ENCODE measurements at places on chromosomes 11 and 22.

DNA sequence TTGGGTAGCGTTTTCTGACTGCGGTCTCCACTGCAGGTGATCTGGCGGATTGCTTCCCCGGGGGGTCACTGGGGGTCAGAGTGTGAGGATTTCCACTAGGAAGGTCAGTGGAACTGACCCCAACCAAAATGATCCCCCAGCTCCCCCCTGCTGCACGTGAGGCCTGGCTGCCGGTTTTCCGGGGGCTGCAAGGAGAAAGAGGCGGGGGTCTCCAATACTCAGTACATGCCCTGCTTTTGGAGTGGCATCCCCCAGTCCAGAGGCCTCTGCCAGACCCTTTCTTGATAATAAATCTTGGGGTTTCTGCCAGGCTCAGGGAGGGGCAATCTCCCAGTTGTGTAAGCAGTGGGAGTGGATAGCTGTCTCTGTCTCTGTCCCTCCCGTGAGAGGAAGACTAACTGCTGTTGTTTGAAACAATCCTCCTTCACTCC is 71.5 kb upstream of the RTL6 start:
- no peak for DNase-seq

- no peak for DNase-seq
Measured at GRCh38 chr11:33195462-33196173, 34.3 kb upstream of the CSTF3 start.

DNA sequence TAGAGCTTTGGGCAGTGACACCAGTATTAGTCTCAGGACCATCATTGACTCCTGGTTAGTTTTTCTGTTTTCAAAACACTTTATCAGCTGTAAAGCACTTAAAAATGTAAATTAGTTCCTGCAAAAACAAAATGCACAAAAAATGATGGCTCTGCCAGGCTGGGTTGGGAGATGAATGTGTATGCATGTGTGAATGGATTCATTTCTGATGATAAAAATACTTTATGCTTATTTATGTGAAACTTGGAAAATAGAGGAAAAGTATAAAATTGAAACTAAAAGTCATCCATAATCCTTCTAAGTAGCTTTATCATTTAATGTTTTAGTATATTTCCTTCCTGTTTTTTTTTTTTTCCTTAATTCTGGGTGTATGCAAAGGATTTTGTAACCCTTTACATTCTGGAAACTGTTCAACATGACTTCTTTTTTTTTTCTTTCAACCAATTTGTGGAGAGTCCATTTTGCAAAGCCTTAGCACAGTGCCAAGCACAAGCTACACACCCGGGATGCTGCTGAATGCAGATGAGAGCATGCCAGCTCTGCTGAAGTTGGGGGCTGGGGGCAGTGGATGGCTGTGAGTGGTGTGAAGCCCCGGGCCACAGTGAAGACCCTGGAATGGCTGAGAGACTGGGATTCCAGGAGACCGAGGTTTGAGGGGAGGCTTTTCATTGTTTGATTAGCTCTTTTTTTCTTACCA is 37.6 kb downstream of the PTPRJ start:
- no peak for DNase-seq

DNA sequence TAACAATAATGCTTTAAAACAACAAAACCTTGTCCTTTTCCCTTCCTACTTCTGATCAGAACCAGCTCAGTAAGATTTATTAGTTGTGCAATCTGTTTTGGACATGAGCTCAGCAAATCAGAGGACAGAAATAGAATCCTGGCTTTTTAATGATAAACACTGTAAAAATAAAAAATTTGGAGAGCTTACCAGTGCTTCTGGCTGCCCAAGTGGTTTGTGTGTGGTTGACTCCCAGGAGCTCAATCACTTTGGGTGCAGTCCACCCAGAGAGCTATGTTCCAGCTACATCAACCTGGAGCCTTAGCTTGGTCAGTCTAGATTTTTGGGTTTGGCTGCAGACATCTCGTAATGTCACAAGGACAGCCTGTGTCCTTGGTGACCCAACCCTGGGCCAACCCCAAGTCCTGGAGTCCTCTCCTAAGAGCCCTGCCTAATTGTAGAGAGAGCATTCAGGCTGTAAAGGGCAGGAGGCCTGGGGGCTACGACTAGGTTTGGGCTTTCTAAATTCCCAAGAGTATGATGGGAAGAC is 28.5 kb downstream of the CD44 start:
- no peak for DNase-seq

DNA sequence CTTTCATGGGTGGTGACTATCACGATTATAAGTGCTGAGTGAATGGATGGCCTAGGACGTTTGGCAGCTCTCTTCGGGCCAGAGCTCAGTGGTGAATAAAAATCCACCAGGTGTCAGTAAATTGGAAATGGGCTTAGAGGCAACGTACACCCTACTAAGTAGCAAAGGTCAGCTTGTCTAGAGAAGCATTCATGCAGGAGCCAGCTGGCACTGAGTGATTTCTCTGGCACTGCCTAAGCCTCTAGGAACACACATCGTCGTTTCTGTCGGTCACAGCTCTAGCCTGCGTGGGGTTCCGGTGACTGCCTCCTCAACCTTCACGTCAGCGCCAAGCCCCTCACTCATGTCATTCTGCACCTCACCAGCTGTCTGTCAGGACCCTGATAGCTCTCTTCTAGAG is 192.4 kb upstream of the NTM start:
- no peak for DNase-seq

DNA sequence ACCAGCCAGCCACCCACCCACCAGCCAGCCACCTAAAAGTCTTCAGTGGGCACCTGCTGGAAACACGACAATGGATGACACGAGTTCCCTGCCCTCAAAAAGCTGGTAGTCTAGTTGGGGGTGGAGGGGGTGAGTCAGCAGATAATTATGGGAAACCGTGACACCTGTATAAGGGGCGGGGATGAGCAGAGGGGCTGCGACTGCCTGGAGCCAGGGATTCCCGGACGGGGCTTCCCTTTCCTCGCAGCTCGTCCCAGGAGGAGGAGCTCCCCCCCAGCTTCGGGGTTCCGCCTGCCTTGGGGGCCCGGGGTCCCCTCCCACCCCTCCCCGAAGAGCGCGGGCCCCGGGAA is 2.3 kb upstream of the RTN4RL2 start:
- DNase-seq: peak; percentile 58

DNA sequence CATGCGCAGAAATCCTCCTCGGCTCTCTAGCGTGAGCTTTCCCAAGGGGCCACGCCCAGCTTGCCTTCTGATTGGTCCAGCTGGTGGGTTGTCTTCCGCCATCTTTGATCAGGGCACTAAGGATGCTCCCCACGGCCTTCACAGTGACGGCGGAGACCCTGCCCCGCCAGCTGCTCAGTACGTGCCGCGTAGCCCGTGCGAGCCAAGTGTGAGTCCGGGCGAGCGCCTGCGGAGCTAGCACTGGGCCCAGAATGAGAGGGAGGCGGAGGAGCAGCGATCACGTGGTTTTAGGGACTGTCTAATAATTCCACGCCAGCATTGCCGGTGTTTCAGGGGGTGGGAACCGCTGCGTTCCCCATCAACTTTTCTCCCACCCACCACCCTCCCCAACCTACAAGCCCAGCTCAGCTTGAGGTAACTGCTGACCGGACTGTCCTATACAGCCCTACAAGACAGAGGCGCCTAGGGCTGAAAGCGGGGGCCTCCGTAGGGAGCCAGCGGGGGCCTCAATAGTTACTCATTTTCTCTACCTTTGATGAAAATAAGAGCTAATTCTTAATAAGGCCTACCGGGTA is 1.5 kb upstream of the MTFP1 start:
- peak; percentile 98 for DNase-seq

GRCh38 chr11:25838918-25839625 is 492.9 kb upstream of the ANO3 start:
- no peak for DNase-seq

GRCh38 chr11:94533206-94533605 is 10.5 kb upstream of the FUT4 start:
- DNase-seq: no peak

DNA sequence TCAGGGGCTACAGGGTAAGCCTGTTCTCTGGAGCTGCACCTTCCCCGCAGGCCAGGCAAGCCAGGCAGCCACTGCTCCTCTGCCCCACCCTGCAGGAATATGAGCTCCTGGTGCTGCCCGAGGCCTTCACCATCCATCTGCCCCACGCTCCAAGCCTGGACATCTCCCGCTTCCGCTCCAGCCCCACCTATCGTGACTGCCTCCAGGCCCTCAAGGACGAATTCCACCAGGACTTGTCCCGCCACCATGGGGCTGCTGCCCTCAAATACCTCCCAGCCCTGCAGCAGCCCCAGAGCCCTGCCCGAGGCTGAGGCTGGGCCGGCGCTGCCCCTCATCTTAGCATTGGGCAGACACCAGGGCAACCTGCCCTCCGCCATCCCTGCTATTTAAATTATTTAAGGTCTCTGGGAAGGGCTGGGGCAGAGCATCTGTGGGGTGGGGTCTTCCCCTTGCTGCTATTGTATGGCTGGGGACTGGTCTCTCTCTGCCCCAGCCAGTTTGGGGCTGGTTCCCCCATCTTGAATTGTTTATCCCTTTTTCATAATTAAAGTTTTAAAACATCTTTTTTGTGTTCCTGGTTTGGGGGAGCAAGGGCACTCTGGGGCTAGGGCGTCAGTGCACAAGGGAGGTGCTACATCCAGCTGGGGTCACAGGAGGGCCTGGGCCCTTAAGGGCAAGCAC is 6.2 kb downstream of the LARGE2 start:
- no peak for DNase-seq

GRCh38 chr11:16981651-16982194 is 32.5 kb downstream of the PLEKHA7 start:
- no peak for DNase-seq

- DNase-seq: no peak
Measured at GRCh38 chr11:102886999-102887398, 12.2 kb upstream of the MMP12 start.

DNA sequence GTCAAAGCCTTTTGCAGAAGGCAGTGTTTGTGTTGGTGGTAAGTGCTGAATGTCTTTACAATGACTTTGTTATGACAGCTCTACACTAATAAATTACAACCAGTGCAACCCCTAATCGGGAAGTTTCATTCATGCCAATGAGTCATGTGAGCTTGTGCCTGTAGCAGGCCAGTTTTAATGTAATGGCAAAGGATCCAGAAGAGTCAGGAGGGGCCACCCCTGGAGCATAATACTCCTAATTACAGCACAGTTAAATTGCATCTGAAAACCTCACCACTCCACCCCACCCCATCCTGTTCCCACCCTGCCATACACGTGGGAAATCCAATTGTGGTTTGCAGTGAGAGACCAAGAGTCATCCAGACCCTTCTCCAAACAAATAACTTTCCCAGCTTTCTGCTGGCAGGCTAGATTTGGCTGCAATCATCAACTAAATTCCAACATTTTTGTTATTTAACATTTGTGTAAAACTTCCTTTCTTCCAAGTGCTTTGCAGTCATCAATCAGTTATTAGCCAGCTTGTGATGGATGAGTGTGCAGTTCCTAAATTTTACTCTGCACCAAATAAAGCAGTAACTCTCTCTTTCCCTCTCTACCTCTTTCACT is 277.3 kb upstream of the FAT3 start:
- DNase-seq: peak; percentile 48

DNA sequence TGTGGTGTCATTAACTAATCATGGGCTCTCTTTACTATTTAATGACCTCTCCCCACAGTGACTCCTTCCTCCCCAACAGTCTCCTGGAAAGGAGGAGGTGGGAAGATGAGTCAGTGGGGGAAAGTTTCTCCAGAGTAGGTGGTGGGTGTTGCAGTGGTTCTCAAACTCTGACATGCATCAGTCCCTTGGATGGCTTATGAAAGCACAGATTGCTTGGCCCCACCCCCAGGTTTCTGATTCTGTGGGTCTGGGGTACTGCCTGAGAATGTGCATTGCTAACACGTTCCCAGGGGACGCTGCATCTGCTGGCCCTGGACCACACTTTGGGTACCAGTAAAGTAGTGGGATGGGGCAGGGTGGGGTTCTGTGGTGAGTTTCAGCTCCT is 9.8 kb downstream of the CD82 start:
- DNase-seq: no peak

- no peak for DNase-seq
Measured at GRCh38 chr11:11020747-11021149, 162.9 kb upstream of the ZBED5 start.

DNA sequence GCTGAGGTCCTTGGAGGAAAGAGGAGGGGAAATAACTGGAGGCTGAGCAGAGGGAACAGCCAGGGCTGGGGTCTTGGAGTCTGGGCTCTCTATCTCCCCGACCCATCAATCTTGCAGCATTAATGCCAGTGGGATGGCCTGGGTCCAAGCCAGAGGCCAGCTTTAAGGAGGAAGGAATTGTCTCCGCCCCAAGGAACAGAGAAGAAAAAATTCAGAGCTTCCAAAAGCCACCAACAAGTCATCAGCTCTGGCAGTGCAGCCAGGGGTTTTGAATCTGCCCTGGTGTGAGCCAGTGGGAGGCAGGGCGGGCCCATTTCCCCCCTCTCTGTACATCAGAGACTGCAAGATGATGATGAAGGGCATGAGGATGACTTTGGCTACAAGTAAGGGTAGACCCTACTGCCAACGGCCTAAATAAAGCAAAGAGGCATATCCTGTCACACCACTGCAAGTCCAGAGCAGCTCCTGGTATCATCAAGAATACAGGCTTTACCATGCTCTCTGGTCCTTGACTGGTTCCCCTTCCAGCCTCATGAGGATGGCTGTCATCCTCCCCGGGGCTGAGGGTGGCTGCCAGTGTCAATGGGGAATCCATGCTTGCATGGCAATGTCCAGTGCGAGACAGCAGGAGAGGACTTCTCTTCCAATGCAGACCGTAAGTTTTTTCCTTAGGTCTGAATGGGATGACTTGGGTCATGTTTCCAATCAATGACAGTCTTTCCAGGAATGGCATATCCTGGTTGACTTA is 34.4 kb downstream of the LRRC32 start:
- no peak for DNase-seq

- DNase-seq: no peak
Measured at GRCh38 chr11:18322818-18323570, 627 bp downstream of the GTF2H1 start.

DNA sequence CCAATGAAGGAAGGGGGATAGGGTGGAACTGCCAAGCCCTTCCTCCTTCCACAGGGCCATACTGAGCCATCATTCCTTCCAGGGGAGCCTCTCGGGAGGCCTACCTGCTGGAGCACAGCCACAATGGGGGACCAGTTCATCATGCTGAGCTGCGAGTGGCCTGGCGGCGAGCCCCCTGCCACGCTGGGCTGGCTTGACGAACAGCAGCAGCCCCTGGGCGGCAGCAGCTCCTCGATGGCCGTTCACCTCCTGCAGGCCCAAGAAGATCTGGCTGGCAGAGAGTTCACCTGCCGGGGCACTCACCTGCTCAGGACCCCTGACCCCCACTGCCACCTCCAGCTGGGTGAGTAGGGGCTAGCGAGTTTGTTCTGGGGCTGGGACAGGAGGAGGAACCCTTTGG is 5.9 kb downstream of the VSIG10L2 start:
- no peak for DNase-seq

GRCh38 chr11:627308-627576 is 261 bp upstream of the SCT start:
- DNase-seq: no peak

DNA sequence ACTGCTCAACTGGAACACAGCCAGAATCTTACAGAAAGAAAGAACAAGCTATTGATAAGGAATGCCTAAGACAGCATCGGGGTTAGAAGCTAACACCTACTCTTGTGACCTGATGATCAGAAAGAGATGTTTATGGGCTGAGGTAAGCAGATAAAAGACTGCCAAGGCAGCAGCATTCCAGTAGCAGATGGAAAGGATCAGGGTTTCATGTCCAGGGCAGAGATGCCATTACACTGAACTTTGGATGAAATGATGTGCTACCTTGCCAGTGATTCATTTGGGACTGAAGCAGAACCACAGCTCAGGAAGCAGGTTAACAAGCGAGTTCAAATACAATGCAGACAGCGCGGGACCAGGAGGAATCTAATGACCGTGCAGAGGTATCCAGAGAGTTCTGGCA is 27.1 kb upstream of the APOA1 start:
- DNase-seq: no peak
